ENCODE measurements at places on chromosomes 2 and 18.

DNA sequence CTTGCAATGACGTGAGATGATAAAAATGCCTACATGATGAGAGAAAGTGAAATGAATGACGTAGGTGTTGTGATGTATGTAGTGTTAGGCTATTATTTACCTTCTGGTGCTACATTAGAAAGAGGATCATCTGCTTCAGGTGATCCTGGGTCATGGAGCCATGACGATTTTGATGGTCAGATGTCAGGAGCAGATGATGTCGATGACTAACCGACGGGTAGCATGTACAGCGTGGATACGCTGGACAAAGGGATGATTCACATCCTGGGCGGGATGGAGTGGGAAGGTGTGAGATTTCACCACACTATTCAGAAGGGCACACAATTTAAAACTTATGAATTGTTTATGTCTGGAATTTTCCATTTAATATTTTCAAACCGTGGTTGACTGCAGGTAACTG lies 43.5 kb upstream of the ACVR1C start:
- peak; percentile 45 for DNase-seq

GRCh38 chr2:75765798-75766197 lies 55.1 kb upstream of the GCFC2 start:
- DNase-seq: no peak

DNA sequence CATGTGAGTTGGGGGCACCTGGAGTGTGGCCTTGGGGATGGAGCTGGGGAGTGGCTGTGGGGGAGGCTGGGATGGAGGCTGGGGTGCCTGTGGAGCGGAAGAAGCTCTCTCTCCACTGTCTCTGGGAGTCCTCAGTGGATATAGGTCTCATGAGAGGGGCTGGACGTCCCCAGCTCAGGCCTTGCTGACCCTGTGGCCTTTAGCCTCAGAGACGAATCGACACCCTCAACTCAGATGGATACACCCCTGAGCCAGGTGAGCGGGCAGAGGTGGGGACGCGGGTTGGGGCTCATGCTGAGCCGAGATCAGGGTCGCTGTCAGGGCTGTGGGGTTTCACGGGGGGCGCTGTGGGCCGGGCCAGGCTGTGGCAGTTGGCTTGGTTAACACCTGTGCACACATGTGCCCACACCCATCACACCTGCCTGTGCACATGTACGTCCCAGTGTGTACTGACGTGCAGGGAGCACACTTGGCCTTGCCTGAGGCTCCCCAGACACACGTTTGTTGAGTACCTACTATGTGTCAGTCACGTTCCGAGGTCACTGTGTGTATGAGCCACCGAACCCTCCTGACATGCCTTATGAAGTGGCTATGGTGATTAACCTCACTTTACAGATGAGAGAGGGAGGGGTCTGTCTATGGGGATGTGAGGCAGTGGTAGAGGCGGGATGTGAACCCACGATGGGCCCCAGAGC lies 20.1 kb downstream of the ZAP70 start:
- DNase-seq: no peak

GRCh38 chr2:220569112-220569897 lies 941.9 kb downstream of the SLC4A3 start:
- DNase-seq: no peak
